Cardiac septum (tissue), 1 donor: ENCODE measurements at places on chromosomes 7 and 10. TPM values are rescaled to one million over a fixed set of nuclear protein-coding genes. Genes with fewer than 3 reads are reported as not detected.

Gene C10orf105
- total RNA-seq: not detected

Gene SPDYE2B
- total RNA-seq: not detected

Gene NFE2L3
- total RNA-seq: 0.57 TPM

Gene OR2A42
- total RNA-seq: not detected

Gene EGFR
- total RNA-seq: 7.6 TPM

Gene PRLHR
- total RNA-seq: not detected

Gene CCDC3
- total RNA-seq: 6.4 TPM

Gene IDI2
- total RNA-seq: 0.51 TPM

Gene ADRA2A
- total RNA-seq: 1.1 TPM

Gene POU6F2
- 0.19 TPM for total RNA-seq

Gene KLF14
- total RNA-seq: not detected

Gene AKR1C1
- total RNA-seq: 14.2 TPM

Gene GRK5
- 17.6 TPM for total RNA-seq

Gene ZNF32
- 38.1 TPM for total RNA-seq

Gene SORBS1
- total RNA-seq: 1,045 TPM

Gene CD36
- 717 TPM for total RNA-seq

Gene PTPRZ1
- total RNA-seq: 0.51 TPM

Gene MGAM2
- 0.08 TPM for total RNA-seq

Gene CUEDC2
- total RNA-seq: 62.4 TPM

Gene NEUROD6
- total RNA-seq: not detected

Gene OR13A1
- total RNA-seq: not detected

Gene SLC26A3
- total RNA-seq: not detected

Gene MBL2
- not detected for total RNA-seq

Gene SPDYE18
- 0.51 TPM for total RNA-seq

Gene ADAMTS14
- total RNA-seq: 0.81 TPM

Gene STEAP1
- total RNA-seq: 6.5 TPM

Gene SFRP5
- 3.2 TPM for total RNA-seq

Gene ASB13
- total RNA-seq: 10.2 TPM

Gene MALRD1
- total RNA-seq: 0.40 TPM

Gene ASL
- total RNA-seq: 11.7 TPM

Gene OR6B1
- not detected for total RNA-seq

Gene ANK3
- 173 TPM for total RNA-seq

Gene C10orf67
- 0.35 TPM for total RNA-seq

Gene CRHR2
- 0.57 TPM for total RNA-seq

Gene FBXL13
- 0.32 TPM for total RNA-seq

Gene PIK3AP1
- total RNA-seq: 2.8 TPM

Gene DDC
- total RNA-seq: not detected

Gene POLR2J2
- 6.5 TPM for total RNA-seq

Gene PODXL
- total RNA-seq: 76.2 TPM

Gene EVX1
- not detected for total RNA-seq

Gene HECW1
- total RNA-seq: not detected

Gene TRPV6
- not detected for total RNA-seq

Gene NODAL
- total RNA-seq: 0.38 TPM

Gene SLC25A28
- 24.8 TPM for total RNA-seq

Gene LLCFC1
- not detected for total RNA-seq

Gene PLAC9
- total RNA-seq: 30.4 TPM
